ENCODE measurements at places on chromosomes 5 and 9.
A peak's percentile ranks its signal among the peaks of the same experiment; 100 is the strongest.

- DNase-seq, result no peak
Observed at GRCh38 chr5:2126512-2126911, 243.8 kb upstream of the IRX4 start.

DNA sequence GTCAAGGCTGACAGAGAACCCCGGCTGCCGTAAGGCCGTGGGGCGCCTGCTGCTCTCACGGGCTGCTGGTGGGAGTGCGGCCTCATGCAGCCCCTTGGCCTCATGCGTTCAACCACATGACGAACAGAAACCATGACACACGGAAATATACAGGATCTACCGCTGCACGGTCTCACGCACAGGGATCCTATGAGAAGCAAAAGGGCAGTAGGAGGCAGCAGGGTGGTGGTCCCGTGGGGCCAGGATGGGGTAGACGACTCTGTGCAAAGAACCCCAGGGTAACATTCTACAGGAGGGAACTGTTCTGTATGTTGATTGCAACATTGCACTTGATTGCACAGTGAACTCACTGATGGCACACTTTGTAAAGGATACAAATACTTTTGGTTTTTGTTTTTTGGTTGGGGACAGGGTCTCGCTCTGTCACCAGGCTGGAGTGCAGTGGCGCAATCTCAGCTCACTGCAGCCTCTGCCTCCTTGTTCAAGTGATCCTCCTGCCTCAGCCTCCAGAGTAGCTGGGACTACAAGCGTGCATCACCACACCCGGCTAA is 51.6 kb downstream of the NACC2 start:
- no peak for DNase-seq

DNA sequence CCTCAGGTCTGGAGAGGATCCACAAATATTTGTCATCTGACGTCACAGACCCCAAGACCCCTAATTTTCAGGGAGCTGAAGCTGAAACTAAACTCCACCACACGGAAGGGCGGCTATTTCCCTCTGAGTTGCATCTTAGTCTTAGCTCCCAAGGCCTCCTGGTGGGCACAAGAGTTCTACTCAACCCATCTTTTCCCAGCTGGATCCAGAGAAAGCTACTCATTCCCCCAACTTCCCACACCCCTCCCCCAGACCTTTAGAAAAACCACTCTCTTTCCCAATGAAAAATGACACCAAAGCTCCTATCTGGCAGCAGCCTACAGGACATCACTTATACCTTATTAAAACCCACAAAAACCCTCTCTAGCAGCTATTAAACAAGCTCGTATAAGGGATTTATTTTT is 67.1 kb upstream of the SLC1A1 start:
- no peak for DNase-seq

- DNase-seq, result no peak
Observed at GRCh38 chr5:16570121-16570815, 46.5 kb downstream of the RETREG1 start.

- DNase-seq, result no peak
Observed at GRCh38 chr5:37631939-37632338, 207.9 kb downstream of the GDNF start.

GRCh38 chr5:121366515-121366914 is 485.2 kb upstream of the FTMT start:
- no peak for DNase-seq

GRCh38 chr5:177397875-177398390 is 2.5 kb downstream of the PFN3 start:
- DNase-seq, result no peak

DNA sequence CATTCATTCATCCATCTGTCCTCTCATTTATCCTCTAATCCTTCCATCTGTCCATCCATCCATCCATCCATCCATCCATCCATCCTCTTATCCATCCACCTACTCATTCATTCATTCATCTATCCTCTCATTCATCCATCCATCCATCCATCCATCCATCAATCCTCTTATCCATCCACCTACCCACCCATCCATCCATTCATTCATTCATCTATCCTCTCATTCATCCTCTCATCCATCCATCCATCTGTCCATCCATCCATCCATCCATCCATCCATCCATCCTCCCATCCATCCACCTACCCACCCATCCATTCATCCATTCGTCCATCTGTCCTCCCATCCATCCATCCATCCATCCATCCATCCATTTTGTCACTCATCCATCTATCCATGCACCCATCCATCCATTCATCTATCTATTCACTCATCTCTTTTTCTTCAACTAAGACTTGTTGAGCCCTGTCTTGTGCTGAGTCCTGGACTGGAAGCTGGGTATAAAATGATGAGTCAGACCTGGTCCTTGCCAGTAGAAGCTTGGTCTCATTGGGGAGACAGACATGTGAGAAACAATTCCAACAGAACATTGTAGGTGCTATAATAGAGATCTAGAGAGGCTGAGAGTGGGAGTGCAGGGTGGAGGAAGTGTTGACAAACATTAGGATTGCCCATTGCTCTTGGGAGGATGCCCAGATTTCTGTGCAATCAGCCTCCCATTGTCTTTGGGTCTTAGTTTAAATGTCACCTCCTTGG is 55.0 kb upstream of the IER5L start:
- DNase-seq, result no peak

- no peak for DNase-seq
Observed at GRCh38 chr5:1527533-1528205, 3.9 kb upstream of the LPCAT1 start.

GRCh38 chr5:28574606-28575005 is 1536.2 kb upstream of the CDH9 start:
- no peak for DNase-seq

GRCh38 chr9:127919253-127919815 is 2.5 kb upstream of the ST6GALNAC4 start:
- no peak for DNase-seq

DNA sequence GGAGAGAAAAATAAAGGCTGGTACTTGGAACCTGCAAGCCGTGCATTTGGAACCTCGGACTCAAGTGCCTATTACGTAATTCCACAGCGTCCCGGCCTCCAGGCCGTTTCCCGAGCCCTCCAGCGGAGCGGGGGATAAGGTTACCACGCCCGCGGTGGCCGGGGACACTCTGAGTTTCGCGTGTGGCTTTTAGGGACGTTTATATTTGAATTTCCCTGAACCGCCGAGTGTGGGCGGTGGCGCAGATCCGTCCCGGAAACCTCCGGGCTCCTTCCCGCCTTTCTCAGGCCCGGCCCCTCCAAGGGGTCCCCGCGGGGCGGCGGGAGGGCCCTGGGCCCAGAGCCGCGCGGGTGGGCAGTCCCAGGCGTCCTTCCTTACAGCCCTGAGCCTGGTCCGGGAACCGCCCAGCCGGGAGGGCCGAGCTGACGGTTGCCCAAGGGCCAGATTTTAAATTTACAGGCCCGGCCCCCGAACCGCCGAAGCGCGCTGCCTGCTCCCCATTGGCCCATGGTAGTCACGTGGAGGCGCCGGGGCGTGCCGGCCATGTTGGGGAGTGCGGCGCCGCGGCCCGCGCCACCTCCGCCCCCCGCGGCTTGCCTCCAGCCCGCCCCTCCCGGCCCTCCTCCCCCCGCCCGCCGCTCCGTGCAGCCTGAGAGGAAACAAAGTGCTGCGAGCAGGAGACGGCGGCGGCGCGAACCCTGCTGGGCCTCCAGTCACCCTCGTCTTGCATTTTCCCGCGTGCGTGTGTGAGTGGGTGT is at the start of gene LMNB1:
TSS of gene LMNB1 (plus strand) at position 638 of the 758 bp plus-strand sequence. CDS start 373 bp downstream, outside the sequence.
- peak; percentile 86 for DNase-seq

- no peak for DNase-seq
Observed at GRCh38 chr5:116372931-116373597, 201.6 kb downstream of the SEMA6A start.

GRCh38 chr5:110769000-110769681 is 30.3 kb downstream of the SLC25A46 start:
- DNase-seq, result no peak

DNA sequence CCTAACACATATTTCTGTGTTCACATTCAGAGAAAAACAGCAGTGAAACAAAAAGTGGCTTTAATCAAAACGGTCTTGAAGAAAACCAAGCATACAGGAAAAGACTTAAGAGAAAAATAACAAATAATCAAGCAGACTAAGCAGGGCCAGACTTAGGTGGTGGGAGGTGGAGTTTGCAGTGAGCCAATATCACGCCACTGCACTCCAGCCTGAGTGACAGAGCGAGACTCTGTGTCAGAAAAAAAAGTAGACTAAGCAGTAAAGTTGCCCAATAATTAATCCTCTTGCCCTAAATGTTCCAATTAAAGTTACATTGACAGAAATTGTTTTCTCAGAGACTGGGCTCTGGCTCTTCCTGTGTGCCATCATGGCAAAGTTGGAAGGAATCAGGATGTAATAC is 26.6 kb upstream of the GLDC start:
- DNase-seq, result no peak

DNA sequence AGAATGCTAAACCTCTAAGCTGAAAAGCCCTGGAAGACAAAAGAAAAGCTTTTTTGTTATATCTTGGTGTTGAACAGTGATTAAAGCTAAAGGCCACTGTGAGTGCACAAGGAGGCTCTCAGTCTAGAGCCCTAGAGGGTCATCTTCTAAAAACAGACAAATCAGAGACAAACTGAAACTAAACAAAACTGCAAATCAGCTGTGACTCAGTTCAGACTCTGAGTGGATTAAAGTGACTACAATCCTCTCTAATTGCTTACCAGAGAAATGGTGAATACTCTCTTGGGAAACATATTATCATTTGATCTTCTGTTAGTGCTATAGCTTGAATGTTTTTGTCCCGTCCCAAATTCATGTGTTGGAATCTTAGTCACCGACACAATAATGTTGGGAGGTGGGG is 491.9 kb downstream of the CDH18 start:
- DNase-seq, result no peak

GRCh38 chr9:14189578-14189977 is 124.4 kb downstream of the NFIB start:
- no peak for DNase-seq

DNA sequence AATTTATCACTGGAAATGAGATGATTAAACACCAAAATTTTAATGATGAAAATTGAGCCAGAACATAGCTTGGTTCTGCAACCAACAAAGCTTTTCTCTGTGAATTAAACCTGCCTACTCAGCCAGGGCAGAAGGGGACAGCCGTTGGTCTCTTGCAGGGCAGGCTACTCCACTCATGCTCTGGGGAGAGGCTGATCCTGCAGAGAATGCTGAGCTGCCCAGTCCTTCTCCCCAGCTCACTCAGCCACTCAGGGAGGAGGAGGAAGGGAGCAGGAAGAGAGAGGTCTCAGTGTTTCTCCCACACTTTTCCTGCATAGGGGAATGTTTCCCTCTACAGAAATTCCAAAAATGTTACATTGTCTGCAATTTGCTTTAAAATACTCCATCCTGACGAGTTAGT is 40.4 kb upstream of the HMHB1 start:
- DNase-seq, result no peak

- DNase-seq, result no peak
Observed at GRCh38 chr9:72996114-72996513, 43.3 kb upstream of the ALDH1A1 start.

GRCh38 chr5:94693845-94694370 is 75.4 kb downstream of the SLF1 start:
- DNase-seq, result no peak

DNA sequence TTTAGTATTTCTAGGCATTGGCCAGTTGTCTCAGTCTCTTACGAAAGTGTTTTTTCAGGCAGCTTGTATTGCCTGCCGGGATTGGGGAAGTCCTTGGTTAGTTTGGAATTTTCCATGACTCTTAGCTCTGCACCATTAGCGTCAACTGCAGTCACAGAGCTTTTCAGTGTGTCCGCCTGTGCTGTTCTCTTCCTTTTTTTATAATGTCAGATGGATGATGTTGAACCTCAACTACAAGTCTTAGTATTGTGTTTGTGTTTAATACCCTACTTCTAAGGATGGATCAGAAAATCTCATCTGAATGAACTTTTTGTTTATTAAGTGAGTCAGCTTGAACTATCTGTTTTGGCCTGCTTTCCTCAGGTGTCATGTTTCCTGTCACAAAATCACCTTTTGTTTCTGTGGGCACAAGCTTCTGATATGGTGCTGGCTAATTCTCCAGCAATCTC is 33.1 kb downstream of the ATP6V0E1 start:
- no peak for DNase-seq

DNA sequence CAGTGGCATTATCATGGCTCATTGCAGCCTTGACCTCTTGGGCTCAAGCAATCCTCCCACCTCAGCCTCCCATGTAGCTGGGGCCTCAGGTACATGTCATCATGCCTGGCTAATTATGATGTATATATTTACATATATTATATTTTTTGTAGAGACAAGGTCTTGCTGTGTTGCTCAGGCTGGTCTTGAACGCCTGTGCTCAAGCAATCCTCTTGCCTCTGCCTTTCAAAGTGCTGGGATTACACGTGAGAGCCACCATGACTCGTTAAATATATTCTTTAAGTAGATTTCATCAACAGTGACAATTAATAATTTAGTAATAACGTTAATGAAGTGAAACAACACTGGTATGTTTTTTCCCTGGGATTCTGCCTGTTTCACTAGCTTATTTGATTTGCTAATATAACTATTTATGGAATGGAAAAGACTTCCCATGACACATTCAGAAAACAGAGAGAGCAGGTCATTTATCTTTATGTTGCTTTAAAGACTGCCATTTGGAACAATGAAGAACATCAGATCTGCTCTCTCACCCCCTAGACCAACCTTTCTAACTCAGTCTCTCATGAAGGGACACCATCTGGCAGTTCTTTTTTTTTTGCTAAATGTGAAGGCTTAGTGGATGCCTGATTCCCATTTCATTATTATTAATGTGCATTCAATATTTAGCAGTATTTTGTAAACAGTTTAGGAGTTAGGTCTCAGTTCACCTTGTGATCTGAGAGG is 295.6 kb downstream of the KIF4B start:
- DNase-seq, result no peak
